HFF-Myc (cell line): ENCODE measurements at places on chromosomes 3 and 15.

- no peak for DNase-seq
These were observed 207.7 kb downstream of the SOX2 start for GRCh38 chr3:181919375-181919774.

- DNase-seq = no peak
These were observed 4.3 kb downstream of the TMPRSS7 start for GRCh38 chr3:112038863-112039262.

DNA sequence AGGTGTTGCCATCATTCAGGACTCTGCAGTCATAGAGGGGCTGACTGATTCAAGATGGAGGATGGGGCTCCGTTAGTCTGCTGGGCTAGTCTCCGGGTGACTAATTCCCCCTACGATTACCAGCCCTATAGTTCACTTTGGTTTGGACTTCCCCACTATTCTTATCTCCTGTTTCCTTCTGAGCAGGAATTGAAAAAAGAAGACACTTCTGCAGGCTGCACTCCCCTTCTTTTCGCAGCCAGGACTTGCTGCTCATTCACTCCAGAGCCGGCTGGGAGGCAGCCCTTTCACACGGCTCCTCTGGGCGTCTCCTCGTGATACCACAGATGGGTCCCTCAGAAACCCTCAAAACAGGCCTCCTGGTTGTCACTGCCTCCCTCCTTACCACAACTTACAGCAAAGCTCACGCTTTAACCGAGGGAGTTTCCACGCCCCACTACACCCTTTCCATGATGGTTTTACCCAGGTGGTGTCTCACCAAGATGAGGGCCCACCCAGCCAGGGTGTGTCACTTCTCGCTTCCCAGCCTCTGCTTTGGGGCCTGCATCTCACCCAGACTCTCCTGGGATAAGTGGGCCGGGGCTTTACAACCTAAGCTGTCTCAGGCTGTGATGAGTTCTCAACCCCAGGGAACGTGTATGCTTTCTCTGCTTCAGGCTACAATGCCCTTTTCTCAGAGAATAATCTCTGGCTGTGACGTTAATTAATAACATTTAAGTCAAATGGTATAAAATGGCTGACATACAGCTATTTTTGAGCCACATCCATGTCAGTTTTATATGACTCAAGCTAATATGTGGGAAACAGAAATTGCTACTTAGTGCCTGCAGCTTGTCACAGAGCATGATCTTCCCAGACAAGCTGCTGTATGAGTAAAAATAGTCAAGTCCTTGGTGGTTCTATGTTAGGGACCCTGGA lies 11.9 kb downstream of the CX3CR1 start:
- DNase-seq = no peak

DNA sequence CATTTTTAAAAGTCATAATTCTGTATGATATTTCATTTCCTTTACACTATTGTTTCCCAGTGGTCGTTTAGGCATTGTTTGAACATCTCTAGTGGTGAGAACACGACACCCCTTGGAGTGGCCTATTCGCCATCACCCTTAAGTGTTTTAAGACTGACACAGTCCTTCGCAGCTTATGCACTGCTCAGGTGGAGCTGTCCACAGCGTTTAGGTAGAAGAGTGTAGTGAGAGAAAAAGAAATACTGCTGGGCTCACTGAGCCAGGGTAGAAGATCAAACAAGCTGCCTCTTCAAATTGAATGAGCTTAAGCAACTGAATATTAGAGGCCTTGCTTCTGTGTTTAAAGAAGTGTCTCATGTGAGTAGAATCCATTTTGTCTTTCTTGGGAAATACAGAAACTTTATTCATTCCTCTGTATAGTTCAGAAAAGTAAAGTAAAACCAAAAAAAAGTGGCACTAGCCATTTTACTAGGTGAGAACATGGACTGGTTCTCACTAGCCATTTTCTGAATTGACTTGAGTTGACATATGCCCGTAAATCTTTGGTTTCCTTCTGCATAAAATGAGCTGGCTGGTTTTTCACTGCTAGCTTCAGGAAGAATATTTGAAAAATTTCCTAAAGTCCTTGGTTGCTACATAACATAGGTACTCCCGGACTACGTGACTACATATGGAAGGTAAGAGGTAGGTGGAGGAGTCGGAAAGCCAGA lies 155.9 kb downstream of the P3H2 start:
- no peak for DNase-seq

GRCh38 chr15:57305009-57305408 lies 71.3 kb upstream of the CGNL1 start:
- no peak for DNase-seq

DNA sequence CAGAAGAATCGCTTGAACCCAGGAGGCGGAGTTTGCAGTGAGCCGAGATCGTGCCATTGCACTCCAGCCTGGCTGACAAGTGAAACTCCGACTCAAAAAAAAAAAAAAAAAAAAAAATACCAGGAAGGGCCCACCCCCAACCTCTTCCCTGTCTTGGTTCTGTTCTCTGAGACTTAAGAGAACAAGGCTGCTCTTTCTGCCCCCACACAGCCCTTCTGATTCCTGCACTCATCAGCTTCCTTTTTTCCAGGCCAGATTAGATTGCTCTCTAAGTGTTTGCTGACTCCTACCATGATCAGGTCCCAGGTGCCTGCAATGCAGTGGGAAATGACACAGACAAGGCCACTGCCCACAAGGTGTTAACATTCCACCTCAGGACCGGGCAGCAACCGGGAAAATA lies 13.0 kb downstream of the TMEM44 start:
- no peak for DNase-seq

- peak; percentile 46 for DNase-seq
These were observed 27.6 kb downstream of the PLXNB1 start for GRCh38 chr3:48402281-48402732.

DNA sequence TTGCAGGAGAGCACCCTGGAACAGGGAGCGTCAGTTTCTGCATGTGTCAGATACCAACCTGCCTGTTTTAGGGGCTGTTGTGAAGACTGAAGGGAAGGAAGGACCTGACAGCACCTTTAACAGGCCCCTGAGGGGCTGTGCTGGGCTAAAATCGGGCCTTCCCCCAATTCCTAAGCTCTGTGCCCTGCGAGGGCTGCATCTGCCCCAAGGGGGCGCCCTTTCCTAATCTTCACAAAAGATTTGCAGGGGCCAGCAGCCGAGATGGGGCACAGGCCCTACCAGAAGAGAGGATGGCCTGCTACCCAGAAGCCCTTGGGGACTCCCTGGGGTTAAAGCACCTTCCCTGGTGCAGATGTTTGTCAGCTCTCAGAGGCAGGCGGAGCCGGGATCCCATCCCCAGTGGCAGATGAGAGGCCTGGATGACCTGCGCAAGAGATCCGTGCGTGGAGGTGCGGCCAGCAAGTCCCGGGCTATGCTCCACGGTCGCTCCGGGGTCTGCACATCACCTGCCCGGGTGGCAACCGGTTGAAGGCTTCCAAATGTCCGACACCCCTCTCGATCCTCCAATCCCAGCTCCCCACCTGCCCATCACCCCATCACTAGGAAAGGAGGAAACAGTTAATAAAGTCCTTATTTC lies 53.6 kb downstream of the RHCG start:
- no peak for DNase-seq

GRCh38 chr15:66408675-66409282 lies 22.1 kb downstream of the MAP2K1 start:
- DNase-seq = no peak

- no peak for DNase-seq
These were observed 16.4 kb downstream of the ETV5 start for GRCh38 chr3:186092360-186093070.

- no peak for DNase-seq
These were observed 79.1 kb upstream of the ABI3BP start for GRCh38 chr3:101072300-101072699.

DNA sequence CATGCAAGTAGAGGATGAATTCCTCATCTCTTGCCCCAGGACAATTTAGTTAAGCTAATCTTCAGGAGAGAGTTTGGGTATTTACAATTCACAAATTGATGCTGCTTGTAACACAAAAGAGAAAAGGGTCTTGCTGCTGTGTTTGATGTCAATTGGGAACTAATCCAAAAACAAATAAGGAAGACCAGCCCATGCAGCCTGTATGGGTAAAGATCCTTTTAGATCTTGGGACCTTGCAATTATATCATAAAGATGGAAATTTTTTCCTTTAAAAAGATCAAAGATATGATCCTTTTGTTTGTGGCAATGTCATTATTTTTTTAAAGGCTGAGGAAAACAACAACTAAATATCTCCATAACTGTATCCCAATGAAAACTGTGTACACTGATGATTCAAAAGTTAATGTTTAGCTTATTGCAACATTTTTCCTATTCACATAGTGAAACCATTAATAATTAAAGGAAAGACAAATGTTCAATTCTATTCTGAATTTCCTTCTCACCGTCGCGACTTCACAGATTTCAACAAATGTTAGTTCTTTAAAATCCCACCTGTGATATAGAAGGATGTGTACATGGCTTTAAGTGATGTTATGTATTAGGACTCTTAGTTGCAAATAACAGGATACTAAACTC lies 40.2 kb downstream of the TMEM212 start:
- no peak for DNase-seq

GRCh38 chr3:33035596-33035995 lies 61.4 kb downstream of the GLB1 start:
- DNase-seq = peak; percentile 11

- no peak for DNase-seq
These were observed 379.7 kb upstream of the CNTN6 start for GRCh38 chr3:713006-713621.

GRCh38 chr15:56608140-56608778 lies 125.0 kb downstream of the ZNF280D start:
- no peak for DNase-seq

GRCh38 chr15:69712991-69713390 lies 260.4 kb downstream of the RPLP1 start:
- DNase-seq = no peak

- no peak for DNase-seq
These were observed 12.1 kb downstream of the GATA2 start for GRCh38 chr3:128480717-128481437.

DNA sequence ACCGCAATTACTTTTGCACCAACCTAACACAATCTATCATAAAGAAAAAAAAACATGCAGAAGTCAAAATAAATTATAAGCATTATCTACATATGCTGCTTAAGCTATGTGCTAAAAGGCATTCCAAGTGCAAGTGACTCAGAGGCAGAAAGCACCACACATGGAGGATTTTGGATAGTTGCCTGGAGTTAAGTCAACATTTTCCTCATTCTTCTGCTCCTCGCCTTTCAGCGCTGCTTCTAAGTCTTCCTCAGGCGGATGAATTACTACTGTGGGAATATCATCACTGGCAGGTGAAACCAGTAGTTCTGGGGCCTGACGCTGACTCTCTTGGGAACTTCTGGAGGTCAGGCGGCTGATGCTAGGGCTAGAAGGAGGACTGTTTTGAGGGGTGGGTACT lies 53.1 kb downstream of the SLC4A7 start:
- DNase-seq = peak; percentile 96

DNA sequence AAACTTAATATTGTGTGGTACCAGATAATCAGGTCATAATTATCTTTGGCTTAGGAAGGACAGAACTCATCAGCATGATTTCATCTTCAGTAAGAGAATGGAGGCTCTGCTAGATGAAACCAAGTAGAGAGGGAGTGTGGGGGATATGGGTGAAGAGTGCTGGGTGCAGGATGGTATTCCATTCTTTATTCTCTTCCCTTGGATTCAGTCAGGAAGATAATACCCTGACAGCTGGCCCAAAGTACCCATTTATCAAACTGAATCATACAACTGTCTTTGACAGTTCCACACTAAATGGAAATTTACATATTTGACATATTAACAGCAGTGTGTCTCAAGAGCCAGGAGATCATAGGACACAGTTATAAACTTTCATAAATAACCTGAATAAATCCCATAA lies 44.7 kb downstream of the GOLIM4 start:
- no peak for DNase-seq

- DNase-seq = no peak
These were observed 269.7 kb downstream of the XXYLT1 start for GRCh38 chr3:195001261-195001660.

DNA sequence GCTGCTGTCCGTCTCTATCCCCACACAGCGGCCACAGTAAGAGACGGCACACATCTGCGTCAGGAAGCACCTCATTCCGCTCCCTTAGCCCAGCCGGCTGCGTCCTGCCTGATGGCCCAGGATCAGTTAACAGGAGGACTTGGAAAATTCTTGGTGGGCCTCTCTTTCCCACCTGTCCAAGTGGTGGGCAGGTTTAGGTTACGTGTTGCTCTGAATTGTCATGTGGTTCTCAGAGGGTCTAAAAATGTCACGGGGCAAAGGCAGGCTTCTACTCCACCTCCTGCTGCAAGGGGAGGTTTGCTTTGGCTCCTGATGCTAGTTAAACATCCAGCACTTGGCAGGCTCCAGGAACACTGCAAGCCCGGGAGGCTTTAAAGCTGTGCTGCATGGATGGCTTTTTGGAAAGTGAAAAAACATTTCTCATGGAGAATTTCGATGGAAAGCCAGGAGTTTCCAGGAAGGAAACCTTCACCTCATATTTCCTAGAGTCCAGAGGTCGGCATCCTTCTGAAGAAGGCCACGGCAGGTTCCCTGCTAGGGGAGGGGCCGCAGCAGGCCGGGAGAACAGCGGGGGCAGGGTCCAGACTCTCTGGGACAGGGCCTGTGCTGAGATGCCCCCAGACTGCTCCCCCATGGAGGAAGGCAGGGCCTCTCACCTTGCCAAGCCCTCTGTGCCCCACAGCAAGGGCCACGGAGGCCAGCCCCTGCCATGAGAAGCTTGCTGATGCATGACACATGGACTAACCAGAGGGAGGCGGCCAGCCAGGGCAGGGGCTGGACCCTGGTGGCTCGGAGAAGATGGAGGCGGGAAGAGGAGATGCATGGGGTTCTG lies 10.8 kb downstream of the CTSH start:
- no peak for DNase-seq

- no peak for DNase-seq
These were observed 40.5 kb downstream of the CCNL1 start for GRCh38 chr3:157119369-157119951.

DNA sequence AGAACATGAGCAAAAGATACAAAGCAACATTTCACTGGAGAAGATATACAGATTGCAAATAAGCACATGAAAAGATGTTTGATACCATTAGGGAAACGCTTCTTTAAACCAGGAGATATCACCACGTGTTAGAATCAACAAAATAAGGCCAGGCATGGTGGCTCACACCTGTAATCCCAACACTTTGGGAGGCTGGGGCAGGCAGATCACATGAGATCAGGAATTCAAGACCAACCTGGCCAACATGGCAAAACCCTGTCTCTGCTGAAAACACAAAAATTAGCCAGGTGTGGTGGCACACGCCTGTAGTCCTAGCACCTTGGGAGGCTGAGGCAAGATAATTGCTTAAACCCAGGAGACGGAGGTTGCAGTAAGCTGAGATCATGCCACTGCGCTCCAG lies 20.5 kb upstream of the MUC20 start:
- DNase-seq = no peak

GRCh38 chr15:55742498-55742926 lies 440 bp downstream of the PRTG start:
- no peak for DNase-seq

DNA sequence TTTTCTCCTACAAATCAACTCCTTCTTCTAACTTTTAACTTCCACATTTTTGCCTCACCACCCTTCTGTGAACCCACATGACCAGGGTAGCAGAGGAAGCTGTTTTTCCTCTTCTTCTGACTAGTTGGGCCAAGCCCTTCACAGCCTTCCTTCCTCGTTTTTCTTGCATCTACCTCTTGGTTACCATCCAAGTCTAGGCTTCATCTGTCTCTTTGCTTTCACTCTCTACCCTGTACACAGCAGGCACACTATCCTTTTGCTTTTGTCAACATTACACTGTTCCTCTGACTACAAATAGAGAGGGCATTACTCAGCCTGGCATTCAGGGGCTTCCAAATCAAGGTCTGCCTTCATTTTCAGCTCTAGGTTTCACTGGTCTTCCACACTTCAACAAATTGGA lies 22.0 kb downstream of the SLC9A9 start:
- no peak for DNase-seq
